Left colon (tissue), 2 donors: ENCODE measurements at places on chromosomes 6 and 20. TPM values are rescaled to one million over a fixed set of nuclear protein-coding genes. Genes with fewer than 3 reads are reported as not detected.
A peak's percentile ranks its signal among the peaks of the same experiment; 100 is the strongest.

The BAG2 gene
- total RNA-seq = 0.58 TPM

DNA sequence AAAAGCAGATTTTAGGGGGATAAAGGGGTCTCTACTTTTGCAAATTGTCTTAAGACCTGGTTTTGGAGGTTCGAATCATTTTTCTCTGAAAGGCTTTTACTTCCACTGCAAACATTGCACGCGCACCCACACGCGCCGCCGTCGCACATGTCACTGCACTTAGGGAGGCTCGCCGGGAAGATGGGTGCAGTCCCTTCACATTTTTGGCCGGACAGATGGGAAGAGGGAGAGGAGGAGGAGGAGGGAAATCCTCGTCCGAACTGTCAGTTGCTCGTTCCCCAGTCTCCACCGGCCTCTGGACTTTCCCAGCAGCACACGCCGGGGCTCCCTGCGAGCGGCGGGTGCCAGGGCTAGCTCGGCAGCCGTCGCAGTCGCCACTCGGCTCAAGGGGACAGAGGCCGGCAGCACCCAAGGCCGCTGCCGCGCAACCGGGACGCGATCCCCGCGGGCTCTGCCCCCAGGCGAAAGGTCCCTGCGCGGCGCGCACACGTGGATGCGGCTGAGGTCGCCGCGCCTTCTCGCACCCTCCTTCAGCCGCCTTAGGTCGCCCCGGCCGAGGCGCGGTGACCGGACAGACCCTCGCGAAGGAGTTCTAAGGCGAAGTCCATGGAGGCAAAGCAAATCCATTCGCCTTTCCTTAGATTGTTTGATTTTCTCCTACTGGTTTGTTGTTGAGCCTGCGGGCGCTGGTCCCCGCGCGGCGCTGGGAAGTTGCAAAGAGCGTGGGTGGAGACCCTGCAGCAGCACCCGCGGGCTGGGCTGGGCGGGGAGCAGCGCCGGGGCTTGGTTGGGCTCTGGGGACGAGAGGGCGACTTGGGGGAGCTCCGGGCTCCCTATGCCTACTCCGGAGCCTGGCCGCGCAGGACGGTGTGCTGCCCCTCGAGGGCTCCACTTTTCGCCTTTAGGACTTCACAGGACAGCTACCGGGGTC lies 1.2 kb downstream of the MYB start:
- DNase-seq = peak; percentile 51

DNA sequence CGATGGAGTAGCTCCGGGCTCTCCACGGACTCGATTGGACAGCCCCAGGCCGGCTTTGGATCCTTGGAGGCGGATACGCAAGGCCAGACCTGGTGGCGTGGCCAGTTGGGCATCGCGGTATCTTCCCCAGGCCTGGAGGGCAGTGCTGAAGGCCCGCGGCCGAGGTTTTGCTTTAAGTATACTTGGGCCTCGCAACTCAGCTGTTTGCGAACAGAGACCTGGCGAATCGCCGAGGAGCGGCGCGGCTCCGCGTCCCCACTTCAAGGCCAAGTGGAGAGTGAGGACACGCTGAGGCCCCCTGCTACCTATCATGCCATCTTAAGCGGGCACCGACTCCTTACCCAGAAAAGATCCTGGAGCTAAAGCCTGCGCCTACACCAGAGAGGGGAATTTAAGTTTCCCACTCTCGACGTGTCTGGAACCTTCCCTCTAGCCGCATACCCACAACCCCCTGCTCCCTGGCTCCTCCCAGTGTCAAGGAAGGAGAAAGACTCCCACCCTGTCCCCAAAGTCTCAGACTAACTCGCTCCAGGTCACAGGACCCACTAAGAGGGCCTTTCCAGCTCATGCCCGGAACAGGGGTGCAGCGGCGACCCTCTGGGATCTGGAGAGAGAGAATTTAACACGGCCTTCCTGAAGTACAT lies 4.1 kb downstream of the LINC00237 start:
- peak; percentile 20 for DNase-seq

DNA sequence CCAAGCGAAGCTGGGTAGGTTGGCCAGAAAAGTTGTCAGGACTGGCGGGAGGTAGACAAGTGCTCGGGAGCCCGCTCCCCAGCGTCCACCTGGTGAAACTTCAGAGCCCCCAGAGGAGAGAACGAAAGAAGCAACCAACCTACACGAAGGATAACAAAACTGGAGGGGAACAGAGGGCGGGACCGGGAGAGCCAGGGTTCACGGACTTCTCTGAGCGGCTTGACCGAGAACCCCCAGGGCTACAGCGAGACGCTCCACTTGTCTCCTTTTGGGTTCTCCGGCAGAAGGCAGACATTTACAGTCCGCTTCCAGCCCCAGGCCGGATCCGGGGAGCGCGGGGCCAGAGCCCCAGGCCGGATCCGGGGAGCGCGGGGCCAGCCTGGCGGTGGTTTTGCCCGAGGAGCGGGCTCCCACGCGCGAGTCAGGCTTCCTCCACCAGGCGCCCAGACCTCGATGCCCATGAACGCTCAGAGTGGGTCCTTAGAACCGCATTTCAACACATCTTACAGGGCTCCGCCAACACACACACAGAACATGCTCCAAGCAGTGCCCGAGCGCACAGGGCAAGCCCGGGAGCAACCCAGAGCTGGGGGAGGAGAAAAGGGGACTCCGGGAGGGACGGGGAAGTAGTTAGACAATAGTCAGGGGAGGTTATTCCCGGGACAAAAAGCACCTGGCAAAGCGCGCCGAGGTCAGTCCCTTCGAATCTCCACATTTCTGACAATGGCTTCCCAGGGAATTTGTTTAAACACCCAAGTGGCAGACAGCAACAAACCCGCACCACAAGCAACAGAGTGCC lies 1.1 kb downstream of the PTPRK start:
- DNase-seq = peak; percentile 58

DNA sequence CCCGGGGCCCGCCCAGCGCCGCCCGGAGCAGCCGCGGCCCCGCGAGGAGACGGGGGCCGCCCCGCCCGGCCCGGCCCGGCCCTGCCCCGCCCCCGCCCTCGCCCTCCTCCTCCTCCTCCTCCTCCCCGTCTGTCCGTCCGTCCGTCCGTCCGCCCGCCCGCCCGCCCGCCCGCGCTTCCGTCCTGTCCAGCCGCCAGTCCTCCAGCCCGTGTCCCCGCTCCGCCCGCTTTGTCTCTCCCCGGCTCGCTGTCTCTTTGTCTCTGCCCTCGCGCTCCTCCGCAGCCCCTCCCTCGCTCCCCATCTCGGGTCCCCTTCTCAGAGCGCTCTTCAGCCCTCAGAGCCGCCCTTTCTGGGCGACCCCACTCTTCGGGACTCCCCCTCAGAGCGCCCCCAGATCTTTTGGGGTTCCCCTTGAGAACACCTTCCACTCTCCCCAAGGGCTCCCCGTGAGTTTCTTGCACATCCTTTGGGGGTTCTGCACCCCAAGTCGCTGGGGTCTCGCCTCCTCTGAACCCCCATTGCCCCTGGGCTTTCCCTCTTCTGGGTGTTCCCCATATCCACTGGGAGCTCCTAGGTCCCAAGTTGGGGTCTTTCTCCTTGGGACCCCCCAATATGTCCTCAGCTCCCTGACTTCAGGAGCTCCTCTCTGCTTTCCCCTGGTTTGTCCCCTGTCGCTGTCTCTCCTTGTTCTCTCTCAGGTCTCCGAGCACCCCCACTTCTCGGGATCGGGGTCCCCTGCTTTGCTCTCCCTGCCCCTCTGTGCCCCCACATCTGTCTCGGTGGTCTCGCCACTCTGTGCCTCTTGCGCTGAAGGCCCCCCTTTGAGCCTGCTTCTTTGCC lies 79.5 kb upstream of the MYL9 start:
- DNase-seq = peak; percentile 72

DNA sequence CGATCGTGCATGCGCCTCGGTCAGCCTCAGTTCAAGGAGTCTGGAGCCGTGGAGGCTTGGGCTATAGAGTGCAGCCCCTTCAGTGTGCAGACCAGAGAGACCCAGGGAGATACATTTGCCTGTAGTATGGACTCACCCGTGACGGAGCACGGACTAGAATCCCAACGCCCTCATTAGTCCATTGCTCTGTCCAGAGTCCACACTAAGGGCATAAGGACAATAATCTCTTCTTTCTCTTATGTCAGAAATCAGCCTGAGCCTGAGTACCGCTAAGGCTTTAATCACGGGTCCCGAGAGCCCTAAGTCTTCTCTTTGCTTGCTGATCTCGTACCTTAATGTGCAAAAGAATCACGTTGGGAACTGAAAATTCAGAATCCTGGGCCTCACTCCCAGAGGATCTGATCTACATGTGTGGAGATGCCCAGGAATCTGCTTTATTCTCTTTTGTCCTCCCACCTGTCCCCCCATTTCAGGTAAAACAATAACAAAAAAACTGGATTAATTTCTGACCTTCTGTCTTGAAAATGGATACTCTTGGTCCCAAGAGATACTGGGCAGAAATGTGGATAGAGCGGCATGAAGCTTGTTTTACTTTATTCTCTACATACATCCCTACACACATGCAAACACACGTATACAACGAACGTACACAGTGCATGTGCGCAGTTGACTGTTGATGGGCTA lies 671 bp downstream of the BPHL start:
- peak; percentile 42 for DNase-seq

- no peak for DNase-seq
Measured at GRCh38 chr20:51565298-51566144, 23.0 kb upstream of the NFATC2 start.

DNA sequence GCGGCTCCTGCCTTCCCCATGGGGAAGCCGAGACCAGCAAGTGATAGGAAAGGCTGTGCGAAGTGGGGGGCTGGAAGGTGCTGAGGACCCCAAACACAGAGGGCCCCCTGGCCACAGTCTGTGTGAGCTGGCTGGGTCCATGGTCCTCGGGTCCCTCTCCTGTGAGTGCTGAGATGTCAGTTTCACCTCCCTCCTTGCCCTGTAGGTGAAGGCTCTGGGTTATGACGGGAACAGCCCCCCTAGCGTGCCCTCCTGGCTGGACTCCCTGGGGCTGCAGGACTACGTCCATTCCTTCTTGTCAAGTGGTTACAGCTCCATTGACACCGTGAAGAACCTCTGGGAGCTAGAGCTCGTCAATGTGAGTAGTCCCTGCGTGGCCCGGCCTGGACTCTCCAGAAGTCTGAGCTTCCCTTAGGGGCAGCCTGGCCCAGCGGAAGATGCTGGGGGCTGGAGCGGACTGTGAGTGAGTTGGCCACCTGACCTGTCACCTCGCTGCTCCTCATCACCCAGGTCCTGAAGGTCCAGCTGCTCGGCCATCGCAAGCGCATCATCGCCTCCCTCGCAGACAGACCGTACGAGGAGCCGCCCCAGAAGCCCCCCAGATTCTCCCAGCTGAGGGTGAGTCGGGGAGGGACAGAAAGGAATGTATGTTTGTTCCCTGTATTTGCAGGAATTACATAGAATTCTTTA lies 61.7 kb downstream of the TCP11 start:
- DNase-seq = no peak

The HLA-DRB5 gene
- total RNA-seq = 15.6 TPM

The TGM3 gene
- 0.43 TPM for total RNA-seq

- DNase-seq = peak; percentile 48
Measured at GRCh38 chr20:48686238-48687116, 141.3 kb downstream of the PREX1 start.

The DHX35 gene
- 14.1 TPM for total RNA-seq

GRCh38 chr20:32304131-32304746 lies 26.8 kb downstream of the KIF3B start:
- DNase-seq = no peak

- DNase-seq = no peak
Measured at GRCh38 chr20:62843656-62844055, 18.0 kb downstream of the TCFL5 start.

The FAM229B gene
- 0.49 TPM for total RNA-seq

- DNase-seq = no peak
Measured at GRCh38 chr6:69816026-69816425, 19.2 kb upstream of the LMBRD1 start.

- DNase-seq = no peak
Measured at GRCh38 chr6:14516956-14517355, 399.4 kb downstream of the CD83 start.

The MAK gene
- total RNA-seq = not detected

GRCh38 chr6:22784601-22785410 lies 215.4 kb downstream of the HDGFL1 start:
- DNase-seq = no peak

The CFAP61 gene
- total RNA-seq = 0.67 TPM

The PIGU gene
- 26.4 TPM for total RNA-seq

DNA sequence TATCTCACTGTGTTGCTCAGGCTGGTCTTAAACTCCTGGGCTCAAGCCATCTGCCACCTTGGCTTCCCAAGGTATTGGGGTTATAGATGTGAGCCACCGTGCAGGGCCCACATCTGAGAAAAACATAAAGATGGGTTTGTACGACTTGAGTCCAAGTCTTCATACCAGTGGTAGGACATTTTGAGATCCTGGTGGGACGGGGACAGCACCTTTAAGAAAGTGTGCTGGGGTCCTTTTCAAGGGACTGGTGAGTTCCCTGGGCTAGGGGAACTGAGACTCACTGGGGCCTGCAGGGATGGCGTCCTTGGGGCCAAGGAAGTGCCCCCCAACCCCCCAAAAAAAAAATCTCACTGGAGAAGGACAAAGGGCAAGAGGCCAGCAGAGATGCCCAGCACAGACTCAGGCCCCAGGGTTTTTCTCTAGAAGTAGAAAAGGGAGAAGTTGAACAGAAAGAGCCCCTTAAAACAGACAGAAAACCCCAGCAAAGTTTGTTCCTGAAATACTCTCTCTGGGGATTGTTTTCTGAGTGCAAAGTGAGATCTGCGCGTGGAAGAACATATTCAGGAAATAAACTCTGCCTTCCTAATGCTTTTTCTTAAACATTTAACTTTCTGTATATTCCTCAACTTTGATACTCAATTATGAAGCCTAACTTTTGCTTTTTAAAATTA lies 10.7 kb downstream of the OSBPL2 start:
- DNase-seq = no peak

DNA sequence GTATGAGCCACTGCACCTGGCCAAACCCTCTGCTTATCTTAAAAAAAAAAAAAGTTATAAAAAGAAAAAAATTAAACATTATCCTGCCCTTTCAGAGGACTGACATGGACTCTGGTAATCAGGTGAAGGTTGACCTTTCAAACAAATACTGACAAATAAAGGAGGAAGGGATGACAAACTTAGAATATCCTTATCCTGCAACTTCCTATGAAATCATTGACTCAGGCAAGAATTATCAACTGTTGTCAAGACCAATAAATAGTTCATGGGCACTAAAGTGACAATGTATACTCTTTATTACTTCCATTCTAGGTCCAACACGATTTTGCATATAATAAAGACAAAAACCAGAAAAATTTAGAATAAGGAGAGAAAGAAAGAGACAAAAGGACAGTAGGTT lies 117.9 kb downstream of the KIF16B start:
- DNase-seq = no peak

- no peak for DNase-seq
Measured at GRCh38 chr6:67210450-67210849, 1424.6 kb upstream of the ADGRB3 start.

The POLR3F gene
- 4.7 TPM for total RNA-seq

- no peak for DNase-seq
Measured at GRCh38 chr6:21151119-21151518, 442.4 kb upstream of the SOX4 start.

- DNase-seq = no peak
Measured at GRCh38 chr20:37781626-37782025, 87.8 kb downstream of the CTNNBL1 start.

- DNase-seq = no peak
Measured at GRCh38 chr6:149990212-149990660, 26.5 kb downstream of the ULBP1 start.

GRCh38 chr6:170407200-170407599 lies 100.6 kb downstream of the FAM120B start:
- DNase-seq = no peak

The FOXQ1 gene
- total RNA-seq = 0.42 TPM

GRCh38 chr20:13301596-13301995 lies 80.5 kb downstream of the ISM1 start:
- no peak for DNase-seq
